ENCODE measurements at places on chromosomes 7 and 10.

- DNase-seq: no peak
Measured at GRCh38 chr7:110854166-110854565, 236.8 kb upstream of the LRRN3 start.

DNA sequence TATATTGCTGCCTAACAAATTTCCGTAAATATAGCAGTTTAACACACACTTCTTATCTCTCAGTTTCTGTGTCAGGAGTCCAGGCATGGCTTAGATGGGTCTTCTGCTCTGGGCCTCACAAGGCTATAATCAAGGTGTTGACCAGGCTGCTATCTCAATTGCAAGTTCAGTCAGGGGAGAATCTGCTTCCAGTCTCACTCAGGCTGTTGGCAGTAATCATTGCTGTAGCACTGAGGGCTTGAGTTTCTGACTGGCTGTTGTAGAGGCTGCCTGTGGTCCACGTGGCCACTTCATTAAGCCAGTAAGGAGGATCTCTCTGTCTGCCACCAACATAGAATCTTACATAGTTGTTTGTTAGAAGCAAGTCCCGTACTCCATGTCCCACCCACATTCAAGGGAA lies 138.4 kb downstream of the ST7 start:
- DNase-seq: no peak

DNA sequence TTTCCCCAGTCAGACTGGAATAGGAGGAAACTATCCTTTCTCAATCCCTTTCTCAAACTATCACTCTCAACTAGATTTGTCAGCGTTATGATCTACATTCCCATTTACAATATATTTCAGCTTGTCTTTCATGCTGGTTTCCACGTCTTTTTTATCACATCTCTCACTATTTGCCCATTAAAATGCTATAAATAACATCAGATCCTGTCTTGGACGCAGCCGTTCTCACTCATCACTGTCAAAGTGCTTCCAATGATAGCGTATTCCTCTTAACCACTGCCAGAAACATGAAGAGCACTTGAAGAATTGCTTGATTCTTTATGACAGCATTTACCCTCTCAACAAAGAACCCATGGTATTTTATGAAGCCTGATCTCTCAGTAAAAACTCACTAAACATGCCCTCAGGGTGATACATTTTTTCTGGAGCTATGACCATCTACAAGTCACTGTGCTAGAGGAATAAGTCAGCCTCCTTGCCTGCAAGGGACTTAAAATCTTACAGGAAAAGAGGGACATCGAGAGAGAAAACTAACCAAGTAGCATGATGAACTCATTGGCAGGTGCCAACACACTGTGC lies 205.6 kb upstream of the PFKP start:
- DNase-seq: no peak

GRCh38 chr7:153698046-153698445 lies 354.2 kb upstream of the DPP6 start:
- DNase-seq: no peak

DNA sequence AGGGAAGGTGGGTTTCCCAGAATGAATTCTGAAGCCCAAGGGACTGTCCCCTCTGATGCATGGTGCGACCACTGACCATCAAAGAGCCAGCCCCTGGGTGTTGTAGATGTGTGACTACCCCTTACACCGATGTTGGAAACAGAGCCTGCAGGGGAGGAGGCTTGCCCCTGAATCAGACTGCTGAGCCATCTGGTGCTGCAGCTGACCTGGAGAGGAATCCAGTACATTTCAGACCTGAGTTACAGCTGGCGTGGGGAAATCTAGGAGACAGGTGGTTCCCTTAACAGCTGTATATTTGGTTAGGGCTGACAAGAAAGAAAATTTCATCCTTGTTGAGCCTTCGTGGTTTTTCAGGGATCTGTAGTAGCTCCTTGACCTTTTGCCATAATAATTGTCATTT lies 195.5 kb downstream of the CELF2 start:
- no peak for DNase-seq

Measured in RKO (cell line).